Activated CD4-positive, alpha-beta T cell treated with anti-CD3 and anti-CD28 coated beads for 48 hours (primary cell): ENCODE measurements at places on chromosomes 3 and 15.

DNA sequence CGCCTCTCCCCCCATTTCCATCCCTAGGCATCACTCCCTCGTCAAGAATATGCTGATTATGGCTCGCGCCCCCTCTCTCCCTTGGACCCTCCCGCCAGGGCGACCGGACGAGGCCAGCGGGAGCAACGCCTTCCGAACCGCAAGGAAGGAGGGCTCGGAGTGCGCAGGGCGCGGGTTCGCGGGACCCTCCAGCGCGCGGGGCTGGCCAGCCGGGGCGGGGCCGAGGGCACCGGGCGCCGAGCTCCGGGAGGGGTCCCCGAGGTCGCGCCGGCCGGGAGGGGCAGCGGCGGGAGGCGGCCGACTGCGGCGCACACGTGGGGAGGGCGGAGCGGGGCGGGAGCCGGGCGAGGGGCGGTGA lies 483 bp downstream of the EHD4 start:
- no peak for DNase-seq

GRCh38 chr3:185153861-185154629 lies 1.2 kb upstream of the C3orf70 start:
- no peak for DNase-seq

- DNase-seq = no peak
Measured at GRCh38 chr3:55330355-55330754, 156.8 kb downstream of the WNT5A start.

DNA sequence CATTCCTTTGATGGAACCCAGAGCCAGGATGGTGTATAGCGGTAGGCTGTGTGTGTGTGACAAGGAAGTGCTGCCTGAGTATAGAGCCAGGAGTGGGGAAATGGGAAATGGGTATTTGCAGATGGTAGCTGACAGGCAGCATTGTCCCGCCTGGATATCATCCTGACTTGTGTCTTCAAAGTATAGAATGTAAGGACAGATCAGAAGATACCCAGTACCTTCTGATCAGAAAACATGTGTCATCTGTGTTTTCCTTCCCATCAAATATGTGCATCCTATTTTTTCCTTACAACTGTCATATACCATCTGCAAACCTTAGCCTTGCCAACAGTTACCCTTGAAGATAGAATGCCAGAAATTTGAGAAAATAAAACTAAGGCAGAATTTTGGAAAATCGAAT lies 146.2 kb upstream of the CBLB start:
- DNase-seq = no peak

DNA sequence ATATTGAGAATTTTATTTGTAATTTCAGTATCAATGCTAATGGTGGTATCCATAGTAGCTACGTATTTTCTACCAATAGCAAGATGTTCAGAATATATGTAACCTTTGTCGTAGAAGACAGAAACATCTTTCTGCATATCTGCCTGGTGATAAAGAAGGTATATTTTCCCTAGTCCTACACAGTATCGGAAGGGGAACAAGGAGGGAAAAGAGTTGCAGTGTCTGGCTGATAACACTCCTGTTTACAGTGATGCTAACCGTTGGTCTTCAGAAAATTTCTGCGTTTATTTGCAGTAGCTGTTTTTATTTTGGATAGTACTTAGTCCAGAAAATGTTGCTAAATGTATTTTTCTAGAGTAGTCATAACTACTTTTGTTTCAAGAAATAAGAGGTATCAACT lies 25.2 kb downstream of the TSC22D2 start:
- DNase-seq = no peak

GRCh38 chr3:127074900-127075360 lies 92.0 kb downstream of the PLXNA1 start:
- no peak for DNase-seq

DNA sequence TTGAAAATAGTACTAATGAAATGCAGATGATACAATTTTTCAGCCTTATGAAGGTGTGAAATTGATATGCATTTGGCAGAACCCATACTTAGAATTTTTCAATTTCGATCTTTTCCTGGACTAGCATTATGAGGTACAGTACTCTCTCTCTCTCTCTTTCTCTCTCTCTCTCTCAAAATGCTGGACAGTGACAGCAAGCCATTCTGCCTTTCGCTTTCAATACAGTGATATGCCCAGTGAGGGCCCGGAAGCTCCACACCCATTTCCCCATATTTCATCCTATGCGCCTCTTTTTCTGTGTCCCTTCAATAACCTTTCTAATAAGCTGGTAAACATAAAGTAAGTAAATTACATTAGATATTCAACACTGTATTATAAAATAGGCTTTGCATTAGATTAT lies 595.0 kb upstream of the UBE2E2 start:
- DNase-seq = no peak

- no peak for DNase-seq
Measured at GRCh38 chr3:127560051-127560787, 30.3 kb downstream of the TPRA1 start.

DNA sequence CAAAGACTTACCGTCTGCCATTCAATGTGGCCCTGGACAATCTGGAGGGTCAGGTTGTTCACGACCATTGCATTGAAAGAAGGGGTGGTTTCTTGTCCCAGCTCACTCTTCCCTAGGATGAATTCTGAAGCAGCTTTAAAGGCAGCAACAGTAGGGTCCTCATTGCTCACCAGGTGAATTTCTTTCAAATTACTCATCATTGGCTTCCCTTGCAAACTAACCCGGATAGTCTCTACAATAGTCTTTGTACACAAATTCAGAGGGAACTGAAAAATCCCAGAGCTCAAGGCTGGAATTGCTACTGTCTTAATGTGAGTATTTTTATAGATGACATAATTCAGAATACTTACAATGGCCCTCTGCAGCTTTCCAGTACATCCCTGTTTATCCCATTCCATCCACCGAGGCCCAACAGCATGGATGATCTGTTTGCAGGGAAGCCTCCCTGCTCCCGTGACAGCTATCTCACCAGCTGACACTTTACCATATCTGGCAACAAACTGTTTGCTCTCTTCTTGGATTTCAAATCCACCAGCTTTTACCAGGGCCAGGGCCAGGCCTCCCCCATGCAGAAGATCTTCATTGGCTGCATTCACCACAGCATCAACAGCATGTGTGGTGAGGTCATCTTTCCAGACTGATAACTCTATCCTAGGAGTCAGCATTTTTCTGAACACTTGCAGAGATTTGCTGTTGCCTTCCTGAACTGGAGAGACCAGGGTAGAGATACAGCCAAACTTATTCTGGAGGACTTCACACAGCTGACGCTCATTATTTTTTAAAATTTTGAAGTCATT lies 8.6 kb downstream of the PARP9 start:
- no peak for DNase-seq

DNA sequence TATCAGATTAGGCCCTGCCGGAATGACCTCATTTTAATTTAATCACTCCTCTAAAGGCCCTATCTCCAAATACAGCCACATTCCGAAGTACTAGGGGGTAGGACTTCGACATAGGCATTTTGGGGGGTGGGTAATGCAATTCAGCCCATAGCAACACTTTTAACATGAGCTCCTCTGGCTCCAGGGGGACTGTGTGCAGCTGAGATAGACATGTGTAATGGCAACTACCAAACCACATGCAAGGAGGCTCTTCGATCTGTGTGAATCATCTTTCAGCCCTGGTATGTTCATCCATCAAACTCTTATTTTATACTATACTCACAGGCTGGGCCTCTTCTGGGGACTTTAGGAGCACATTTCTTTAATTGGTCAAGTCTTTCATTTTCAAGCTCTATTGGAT lies 57.4 kb upstream of the PPARG start:
- DNase-seq = no peak

DNA sequence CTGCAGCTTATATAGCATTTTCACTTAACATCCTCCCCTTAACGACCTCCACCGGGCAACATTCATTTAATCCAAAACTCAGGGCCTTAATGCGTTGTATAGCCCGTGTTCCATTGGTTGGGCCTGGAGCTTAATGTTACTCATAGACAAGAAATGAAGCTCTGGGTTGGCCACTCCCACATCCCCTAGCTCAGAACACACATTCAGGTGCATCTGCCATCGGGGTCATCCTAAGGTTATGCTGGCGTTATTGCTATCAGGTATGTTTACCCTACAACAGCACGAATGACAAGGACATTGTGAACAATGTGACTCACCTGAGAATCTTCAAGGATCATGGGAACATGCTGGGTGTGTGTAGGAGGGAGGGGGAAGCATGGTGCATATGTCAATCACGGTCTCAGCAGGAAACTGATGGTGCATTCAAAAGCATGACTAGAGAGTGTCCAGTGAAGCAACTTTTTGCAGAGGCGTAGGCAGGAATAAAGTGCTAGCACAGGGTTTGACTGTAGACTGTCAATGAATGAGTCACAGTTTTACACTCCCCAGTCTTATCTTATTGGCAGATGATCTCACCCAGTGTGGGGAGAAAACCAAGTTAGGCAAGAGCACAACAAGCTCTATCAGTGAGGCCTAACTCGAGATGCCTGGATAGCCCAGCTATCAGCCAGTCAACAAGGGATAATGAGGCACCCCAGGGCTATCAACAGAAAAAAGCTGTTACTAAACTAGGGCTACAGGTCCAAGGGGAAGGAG lies 402.1 kb upstream of the MCTP2 start:
- no peak for DNase-seq

DNA sequence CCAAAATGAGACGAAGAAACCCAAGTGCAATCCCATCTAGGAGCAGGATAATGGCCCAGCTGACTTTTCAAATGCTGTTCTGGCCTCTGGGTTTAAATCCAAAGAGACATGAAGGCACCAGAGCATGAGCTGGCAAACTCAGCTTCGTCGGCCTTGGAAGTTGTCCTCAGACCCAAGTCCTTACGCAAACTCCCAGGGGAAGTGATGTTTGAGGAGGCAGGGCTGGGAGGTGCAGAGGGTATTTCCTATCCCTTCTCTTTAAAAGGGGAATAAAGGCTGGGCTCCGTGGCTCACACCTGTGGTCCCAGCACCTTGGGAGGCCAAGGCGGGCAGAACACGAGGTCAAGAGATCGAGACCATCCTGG lies 68.9 kb upstream of the HERC1 start:
- no peak for DNase-seq

DNA sequence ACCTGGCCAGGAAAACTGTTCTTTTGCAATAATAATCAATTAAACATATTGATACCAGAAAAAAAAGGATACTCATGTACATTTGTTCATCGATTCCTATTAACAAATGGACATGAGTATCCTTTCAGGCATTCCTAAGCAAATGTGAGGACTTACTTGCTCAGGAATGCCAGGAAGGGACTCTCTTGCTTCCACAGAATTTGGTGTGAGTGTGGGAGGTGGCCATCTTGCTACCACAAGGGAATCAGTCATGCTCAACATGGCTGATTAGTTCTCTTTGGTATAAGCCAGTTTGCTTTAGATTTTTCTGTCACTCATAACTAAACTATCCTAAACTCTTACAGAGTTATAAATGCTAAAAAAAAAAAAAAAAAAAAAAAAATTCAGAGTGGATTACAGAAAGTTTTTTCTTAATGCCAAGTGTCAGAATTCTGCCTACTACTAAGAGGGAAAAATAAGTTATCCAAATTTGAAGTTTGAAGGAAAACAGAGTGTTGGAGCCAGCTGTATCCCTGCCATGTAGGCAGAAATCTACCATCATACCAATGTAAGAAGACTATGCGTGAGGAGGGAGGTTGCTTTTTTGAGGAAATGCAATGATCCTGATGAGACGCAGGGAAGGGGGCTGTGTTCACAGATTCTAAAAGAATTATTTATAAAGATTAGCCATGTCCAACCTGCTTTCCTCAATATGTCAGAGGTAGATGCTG lies 98.7 kb downstream of the PLD1 start:
- DNase-seq = no peak

DNA sequence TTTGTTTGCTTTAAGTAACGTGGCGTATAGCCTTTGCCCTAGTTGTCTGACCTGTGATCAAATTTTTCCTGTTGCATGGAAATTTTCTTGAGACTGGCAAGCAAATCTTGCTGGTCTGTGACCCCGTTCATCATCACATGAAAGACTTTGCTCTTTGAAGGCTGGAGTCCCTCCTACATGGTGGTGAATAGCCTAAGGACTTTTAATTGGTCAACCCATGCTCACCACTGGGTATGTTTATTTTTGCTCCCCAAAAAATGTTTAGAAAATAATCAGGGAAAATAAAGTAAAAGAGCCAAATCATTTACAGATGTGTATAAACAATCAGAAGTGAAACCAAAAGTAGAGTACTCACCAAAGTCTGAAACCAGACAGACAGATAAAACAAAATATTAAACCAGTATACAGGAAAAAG lies 1075.3 kb upstream of the ALCAM start:
- DNase-seq = no peak

DNA sequence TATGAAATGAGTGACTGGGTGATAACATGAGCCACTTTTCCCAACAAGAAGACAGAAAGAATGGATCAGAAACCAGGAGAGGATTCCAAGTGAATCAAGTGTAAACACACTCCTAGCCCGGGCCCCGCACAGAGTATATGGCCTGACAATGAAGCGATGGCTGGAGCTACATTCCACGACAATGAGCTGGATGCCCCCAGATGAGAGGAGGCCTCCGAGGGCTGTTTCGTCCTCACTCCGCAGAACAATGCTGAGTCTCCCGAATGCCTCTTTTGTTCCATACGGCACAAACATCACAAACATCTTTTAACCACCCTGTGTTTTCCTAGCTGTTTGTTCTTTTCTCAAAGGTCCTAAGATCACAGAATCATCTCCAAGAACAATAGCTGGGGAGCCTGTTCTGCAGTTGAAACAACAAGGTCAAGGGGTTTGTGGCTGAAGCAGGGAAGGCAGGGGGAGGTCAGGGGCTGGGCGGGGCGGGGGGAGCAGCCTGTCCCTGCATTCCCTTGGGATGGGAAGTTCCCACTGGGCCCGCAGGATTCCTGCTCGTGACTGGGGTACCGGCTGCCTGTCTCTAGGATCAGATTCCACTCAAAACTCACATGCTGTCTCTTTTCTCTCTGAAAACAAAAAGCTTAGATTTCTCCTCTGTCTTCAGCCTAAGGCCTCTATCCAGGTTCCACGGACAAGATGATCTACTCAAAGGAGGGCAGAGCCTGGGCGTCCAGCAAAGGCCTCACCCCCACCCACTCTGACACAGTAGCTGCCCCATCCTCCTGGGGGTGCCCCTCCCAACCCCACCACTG lies 151.3 kb downstream of the XXYLT1 start:
- DNase-seq = no peak

GRCh38 chr3:15647611-15648167 lies 46.1 kb downstream of the BTD start:
- DNase-seq = peak; percentile 62

- DNase-seq = no peak
Measured at GRCh38 chr3:29567501-29567900, 286.6 kb downstream of the RBMS3 start.

DNA sequence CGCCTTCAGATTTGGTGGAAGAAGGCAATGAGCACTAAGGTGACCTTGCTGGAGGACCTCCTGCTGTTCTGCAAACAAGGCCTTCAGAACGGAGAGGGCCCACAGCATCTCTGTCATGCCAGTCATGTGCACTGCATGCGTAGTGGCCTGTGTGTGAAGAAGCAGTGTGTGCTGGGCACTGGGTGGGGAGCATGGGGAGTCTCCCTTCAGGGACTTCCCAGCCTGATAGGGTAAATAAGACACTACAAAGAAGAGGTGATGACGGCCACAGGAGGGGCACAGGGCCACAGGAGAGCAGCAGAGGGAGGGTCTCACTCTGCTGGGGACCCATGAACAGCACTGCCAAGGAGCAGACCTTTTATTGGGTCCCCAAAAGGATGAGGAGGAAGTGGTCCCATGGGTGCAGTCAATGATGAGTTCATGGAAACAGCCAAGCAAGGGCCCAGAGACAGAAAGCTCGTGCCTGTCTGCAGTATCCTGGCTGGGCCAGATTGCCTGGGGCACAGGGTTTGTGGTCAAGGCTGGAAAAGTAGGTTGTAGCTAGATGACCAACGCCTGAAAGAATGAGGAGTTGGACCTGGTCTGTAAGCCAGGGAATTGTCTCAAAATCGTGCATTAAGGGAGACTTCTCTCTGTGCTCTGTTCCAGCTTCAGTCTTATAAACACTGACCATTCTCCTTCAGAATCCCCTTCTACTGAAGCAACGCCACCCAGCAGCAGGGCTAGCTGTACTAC lies 67.8 kb upstream of the SEC61A1 start:
- DNase-seq = no peak
